ENCODE measurements at places on chromosomes 3 and 15.

DNA sequence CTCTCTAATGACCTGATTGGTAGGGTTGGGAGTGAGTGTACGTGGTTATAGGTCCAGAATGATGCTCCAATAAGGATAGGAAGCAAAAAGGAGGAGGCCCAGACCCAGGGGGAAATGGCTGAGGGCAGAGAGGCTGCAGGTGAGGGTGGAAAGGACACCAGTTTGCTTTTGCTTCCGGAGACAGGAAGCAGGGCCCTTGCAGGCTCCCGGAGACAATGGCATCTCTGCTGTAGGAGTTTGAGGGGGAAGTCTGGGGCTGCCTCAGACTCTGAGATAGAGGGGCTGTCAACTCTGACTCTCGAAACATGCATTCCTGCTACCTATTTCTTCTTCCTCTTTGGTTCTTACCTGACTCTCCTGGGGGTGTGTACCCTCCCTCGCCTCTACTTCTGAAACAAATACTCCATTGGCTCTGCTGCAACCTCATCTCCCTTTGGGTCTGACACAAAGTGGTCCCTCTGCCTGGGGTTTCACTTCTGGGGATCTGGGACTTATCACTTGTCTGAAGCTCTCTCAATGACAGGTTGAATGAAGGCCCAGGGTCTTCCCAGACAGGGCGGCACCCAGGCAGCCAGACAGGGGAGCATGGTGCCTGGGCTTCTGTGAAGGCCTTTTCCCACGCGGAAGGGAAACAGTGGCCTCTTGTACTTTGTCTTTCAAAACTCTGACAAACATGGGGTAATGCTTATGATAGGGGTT, 61.5 kb downstream of the CHRD start:
- no peak for DNase-seq

DNA sequence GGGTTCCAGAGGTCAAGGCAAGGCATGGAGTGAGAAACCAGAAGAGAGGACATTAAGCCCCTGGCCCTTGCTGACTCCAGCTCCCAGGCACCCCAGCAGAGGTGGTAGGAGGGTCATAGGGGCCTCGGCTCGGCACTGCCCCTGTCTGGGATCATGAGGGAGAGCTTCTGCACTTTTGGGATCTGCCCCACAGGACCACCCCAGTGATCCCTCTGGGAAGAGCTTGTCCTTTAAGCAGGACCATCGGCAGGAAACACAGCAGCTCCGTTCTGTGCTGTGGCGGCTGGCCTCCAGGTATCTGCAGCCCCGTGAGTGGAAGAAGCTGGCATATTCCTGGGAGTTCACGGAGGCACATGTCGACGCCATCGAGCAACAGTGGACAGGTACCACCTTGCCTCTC, 35.5 kb downstream of the ANKDD1A start:
- DNase-seq, result no peak

GRCh38 chr3:9846231-9846630, 2.4 kb upstream of the RPUSD3 start:
- DNase-seq, result no peak

GRCh38 chr3:64716110-64716710, 28.4 kb upstream of the ADAMTS9 start:
- no peak for DNase-seq

GRCh38 chr3:170517242-170517945, 68.5 kb downstream of the SLC7A14 start:
- no peak for DNase-seq

DNA sequence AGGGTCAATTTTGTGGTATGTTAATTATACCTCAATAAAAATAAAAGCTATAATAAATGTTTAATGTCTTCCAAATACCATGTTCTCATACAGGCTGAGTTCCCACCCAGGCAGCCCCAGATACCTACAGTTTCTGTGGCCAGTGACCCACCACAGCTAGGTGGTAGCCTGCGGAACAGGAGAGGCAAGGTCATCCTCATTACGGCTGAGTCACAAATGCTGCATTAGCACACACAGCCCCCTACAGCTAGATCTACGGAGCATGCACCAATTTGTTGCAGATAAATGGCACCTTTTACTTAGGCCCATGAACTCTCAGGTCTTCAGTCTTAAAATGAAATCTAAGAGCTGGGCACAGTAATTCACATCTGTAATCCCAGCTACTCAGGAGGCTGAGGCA, 5.1 kb downstream of the SPATA12 start:
- DNase-seq, result no peak

- DNase-seq, result no peak
These were observed 86.4 kb downstream of the POLR2M start for GRCh38 chr15:57792724-57793449.

DNA sequence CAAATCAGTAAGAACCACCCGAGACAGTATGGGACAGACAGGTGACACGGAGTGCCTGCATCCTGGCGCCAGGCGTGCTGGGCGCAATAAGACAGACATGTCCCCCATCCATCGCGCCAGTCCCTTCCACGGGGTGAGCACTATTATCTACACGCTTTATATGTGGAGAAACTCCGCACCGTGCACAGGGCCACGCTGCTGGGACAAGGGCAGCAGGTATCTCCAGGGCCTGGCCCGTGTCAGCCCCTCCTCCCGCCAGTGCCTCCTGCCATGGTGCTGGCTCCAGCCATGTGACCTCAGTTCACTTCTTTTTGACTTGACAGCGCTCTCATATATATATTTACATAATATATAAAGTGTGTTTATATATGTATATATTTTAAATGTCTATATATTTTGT, 42.6 kb downstream of the TNK2 start:
- DNase-seq, result no peak

DNA sequence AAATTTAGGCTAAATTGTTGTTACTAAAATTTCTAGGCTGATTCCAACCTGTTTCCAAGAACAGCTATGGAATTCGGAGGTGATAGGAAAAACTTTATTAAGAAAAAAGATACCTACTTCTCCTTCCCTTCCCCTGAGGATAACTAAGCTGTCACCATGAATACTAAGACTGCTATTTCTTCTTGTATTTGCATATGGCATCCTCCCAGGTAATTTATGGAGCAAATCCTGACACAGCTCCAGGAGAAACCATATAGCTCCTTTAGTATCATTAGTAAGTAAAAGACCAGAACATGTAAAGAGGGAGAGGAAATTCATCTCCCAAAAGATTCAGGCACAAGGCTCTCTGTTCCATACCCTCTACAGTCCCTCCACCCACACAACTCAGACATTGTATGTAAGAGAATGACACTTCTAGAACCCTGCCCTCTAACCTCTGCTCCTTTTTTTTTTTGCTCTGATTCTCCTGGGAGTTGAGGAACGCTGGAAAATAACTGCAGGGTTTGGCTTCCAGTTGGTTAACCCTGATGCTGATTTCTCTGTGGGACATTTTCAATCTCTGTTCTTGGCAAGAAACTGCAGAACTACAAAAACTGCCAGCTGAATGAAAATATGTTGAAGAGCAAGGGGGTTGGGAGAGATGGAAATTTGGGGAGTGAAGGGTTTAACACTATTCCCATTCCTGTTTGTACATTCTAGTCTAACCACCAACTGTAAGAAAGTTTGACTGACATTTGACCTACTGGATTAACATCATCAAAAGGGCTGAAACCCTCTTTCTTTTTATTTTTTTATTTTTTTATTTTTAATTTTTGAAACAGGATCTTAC, 14.2 kb upstream of the MAGI1 start:
- DNase-seq, result no peak

DNA sequence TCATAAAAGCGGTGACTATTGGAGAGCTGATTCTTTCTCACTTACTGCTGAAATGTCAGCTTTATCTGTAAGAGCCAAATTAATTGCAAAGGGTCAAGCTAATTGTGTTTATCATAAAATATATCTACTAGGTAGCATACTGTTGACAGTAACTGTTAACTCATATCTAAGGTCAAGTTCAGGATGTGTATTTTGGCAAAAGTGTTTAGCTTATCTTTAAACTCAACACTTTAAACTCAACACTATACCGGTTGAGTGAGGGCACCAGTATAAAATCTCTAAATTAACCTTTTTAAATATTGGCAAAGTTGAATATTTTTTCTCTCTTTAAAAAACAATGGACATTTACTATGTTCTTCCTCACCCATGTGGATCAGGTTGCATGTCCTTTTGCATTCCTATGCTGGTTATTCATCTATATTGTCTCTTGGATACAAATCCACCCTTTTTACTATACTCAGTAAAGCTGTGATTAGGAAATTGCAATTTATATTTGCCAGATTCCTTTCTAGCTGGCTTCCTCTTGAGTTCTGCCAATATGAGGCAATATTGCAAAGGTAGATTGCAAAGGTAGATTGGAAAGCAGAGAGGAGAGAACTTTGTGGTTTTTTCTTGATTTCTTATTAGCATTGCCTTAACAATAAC, 344.6 kb upstream of the DCBLD2 start:
- no peak for DNase-seq

DNA sequence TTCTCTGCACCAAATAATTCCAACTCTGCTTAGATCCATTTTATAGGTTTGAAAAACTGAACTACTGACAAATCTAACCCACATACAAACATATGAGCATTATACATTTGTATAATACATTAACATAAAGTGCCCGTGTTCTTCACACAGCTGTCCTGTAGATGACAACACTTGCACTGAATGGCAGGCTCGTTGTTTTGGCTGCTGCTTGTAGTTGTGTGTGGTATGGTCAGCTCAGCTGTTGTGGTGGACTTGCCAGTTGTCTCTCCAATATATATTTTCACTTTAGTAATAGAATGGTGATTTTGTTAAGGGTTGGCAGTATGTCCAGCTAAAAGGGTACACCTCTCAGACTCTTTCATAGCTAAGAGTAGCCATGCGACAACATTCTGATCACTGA, 30.5 kb downstream of the CHST2 start:
- no peak for DNase-seq

GRCh38 chr3:174330303-174330702, 528.8 kb upstream of the NAALADL2 start:
- DNase-seq, result no peak

- no peak for DNase-seq
These were observed 39.5 kb upstream of the CHRNB4 start for GRCh38 chr15:78680431-78681075.

DNA sequence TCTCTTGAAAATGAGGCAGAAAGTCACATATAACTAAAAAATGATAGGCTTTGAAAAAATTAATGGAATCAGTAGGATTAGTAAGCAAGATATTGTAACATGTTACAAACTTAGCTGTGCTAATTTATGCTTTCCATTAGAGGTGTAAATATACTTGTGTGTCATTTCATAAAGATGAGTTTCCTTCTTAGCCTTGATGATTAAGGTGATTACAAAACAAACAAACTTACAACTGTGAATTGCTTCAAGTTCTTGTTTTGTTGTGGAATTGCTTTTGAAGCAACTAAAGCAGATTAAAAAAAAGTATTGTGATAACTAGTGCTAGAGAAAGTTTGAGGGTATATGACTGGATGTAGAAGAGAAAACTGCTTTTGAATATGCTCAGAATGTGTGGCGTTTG, 87.9 kb downstream of the DIPK2A start:
- DNase-seq, result no peak

DNA sequence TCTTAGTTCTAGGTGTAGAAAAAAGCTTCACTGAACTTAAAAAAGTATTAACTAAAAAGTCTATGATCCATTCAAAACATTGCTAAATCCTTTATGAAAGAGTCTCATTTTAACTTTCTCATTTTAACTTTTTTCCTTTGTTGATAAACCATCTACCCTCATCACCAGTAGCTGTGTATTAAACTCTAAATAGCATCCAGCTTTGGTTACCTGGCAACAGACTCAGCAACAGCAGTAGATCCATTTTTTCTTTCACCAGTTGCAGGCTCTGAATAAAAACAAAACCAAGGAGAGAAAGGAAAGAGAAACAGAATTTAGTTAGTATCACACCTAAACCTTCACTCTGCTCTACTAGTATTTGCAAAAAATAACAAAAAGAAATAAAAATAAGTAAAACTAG, 51.6 kb downstream of the TP53BP1 start:
- peak; percentile 8 for DNase-seq

- DNase-seq, result no peak
These were observed 6.9 kb downstream of the TGFBR2 start for GRCh38 chr3:30613133-30613825.

GRCh38 chr3:106765342-106765741, 611.9 kb upstream of the CCDC54 start:
- DNase-seq, result no peak

- no peak for DNase-seq
These were observed 13.1 kb upstream of the SAMMSON start for GRCh38 chr3:69986419-69986818.

DNA sequence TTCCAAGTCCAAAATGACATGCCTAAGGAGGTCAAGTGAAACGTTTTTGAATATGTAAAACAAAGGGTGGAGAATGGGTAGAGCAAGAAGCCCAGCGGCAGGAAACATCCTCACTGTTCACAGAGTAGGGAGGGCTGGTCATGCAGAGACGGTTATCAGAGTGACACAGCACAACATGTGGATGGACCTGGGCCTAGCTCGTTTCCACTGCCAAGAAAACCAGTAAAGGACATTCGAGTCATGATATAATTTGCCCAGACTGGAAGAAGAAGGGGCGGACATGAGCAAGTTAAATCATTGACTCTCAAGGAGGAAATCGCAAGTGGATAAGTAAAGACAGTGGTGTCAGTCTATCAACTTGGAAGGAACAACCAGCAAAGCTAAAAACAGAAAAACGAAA, 89.3 kb downstream of the LRIG1 start:
- DNase-seq, result no peak

DNA sequence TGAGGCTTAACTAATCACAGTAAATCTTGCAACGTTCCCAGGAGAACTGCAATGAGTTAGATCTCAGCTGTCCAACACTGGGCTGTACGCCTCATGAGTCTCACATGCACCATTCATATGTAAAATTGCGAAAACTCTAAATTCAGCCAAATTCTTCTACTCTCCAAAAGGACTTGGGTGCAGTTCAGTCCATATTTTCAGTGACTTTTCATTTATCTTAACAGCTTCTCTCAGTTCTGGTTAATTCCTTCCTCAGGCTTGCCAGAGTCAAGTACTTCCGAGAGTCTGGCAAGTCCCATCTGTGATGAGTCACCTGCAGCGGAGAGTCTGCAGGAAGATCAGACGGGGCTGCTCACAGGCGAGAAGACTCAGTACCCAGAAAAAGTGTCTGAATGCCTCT, 11.5 kb downstream of the CCDC80 start:
- no peak for DNase-seq

GRCh38 chr3:30667280-30667651, 60.9 kb downstream of the TGFBR2 start:
- DNase-seq, result peak; percentile 97

GRCh38 chr15:81432179-81432578, 58.2 kb upstream of the TMC3 start:
- DNase-seq, result no peak

- no peak for DNase-seq
These were observed 241.0 kb downstream of the ATP8B4 start for GRCh38 chr15:49877873-49878521.

GRCh38 chr3:118239253-118239652, 795.4 kb downstream of the IGSF11 start:
- no peak for DNase-seq

GRCh38 chr15:43899928-43900327, 73.1 kb downstream of the WDR76 start:
- DNase-seq, result no peak

- DNase-seq, result no peak
These were observed 785 bp downstream of the MFSD1 start for GRCh38 chr3:158802409-158803268.
